ENCODE measurements at places on chromosomes 1 and 21.

DNA sequence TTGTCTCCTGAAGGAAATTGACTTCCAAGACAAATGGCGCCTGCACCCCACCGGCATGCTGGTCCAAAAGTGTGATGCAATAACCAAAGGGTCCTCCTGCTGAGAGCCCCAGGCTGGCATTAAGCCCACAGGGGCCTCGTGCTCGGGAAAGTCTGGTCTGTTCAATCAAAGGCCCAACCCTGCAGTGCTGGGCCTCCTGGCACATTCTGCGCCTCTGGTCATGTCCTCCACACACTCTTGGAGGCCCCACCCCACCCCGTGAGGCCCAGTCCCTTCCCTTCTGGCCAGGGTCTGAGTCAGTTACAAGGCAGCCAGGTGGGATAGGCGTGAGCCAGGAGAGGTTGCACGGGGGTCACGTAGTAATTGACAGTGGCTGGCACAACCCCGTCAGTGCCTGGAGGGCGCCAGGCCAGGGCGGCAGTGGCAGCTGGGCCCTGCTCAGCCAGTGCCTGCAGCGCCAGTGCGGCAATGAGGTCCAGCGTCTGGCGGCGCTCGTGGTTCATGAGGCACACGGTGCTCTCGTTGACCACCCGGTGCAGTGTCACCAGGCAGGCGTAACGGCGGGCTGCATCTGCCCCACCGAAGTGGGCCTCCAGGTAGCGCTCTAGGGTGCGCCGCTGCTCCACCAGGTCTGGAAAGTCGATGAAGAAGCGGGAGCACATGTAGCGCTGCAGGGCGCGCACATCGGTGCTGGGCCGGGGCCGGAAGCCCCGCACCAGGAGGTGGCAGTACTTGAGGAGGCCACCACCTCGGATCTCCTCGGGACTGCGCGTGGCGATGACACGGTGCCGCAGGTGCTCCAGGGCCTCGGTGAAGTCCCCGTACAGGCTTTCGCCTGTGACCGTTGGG, 6.8 kb downstream of the TENT5B start:
- no peak for DNase-seq

DNA sequence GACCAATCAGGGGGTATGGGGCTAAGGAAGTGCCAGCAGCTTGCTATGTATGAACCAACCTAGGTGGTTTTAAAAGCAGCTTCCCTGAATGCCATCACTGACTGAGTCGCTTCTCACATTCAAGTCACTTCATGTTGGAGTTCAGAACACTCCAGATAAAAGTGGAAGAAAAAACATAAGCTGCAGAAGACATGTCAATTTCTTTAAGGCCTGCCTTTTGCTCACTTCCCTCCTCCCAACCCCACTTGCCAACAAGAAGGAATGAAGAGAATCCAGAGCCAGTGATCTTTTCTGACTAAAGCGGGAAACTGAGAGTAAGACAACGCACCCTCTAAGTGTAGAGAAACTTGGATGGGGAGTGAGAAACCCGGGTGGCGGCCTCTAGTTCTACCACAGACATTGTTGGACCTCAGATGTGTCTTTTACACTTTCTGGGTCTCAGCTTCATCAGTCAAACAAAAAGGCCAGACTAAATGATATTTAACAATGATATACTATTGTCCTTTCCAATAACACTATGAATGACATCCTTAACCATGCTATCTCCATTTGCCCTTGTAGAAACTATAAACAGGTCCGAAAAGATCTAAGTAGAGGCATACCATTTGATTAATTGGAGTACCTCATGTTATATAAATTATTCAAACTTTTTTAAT, 54.1 kb downstream of the LUZP1 start:
- DNase-seq = no peak

- DNase-seq = no peak
Observed at GRCh38 chr1:14603645-14604044, 5.2 kb downstream of the KAZN start.

DNA sequence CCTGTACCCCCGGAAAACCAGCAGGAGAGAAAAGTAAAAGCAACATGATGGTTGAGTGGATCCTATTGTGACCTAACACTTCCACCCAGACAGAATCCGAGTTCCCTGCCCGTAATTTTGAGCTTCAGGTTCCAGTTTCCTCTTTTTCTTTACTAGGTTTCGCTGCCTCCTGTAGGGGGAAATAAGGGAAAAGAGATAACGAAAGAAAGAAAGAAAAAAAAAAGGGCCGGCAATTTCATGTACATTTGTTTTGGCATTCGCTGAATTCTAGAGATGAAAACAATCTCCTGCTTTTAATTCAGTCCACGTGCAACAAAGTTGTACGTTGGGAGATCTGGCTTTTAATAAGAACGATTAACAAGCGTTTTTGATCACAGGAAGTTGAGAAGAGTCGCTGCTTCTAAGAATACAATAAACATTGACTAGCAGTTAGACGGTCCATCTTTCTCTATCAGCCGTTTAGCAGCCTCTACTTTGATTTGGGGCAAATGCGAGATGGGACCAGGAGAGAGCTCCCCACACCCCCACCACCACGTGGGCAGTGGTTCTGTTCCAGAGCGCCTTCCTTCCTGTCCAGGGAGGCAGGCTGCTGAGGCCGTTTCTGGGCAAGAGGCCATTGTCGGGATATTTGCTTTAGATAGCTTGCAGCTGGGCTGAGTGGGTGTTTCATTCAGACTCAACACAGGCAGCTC, 155.9 kb upstream of the RUNX1 start:
- DNase-seq = peak; percentile 38

GRCh38 chr1:57845041-57845440, 421.2 kb upstream of the DAB1 start:
- DNase-seq = no peak
